GM10248 (cell line): ENCODE measurements at places on chromosomes 16 and 17.

DNA sequence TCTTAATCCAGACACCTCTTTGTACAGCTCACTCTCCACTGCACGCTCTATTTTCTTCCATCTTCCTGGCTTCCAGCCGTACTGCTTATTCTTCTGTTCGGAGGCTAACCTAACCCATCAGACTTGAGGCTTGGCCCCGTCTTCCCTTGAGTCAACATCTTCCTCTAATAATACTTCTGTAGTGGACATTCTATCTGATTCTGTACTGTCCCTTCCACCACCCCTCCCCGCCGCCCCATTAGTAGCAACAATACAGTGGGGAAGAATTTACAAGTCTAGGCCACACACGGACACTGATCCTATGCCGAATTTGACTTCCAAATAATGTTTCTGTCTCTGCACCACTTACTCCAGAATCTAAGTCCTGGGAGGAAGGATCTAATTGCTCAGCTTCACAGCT is 86.0 kb upstream of the TNRC6A start:
- DNase-seq: no peak

GRCh38 chr16:87712184-87712762 is 53.5 kb downstream of the KLHDC4 start:
- no peak for DNase-seq

DNA sequence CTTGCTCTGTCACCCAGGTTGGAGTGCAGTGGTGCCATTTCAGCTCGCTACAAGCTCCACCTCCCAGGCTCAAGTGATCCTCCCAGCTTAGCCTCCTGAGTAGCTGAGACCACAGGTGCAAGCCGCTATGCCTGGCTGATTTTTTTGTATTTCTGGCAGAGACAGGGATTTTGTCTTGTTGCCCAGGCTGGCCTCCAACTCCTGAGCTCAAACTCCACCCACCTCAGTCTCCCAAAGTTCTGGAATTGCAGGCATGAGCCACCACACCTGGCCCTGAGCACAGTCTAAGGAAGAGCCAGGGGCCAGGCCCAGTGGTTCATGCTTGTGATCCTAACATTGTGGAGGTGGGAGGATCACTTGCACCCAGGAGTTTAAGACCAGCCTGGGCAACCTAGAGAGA is 21.8 kb upstream of the BCO1 start:
- DNase-seq: no peak

- no peak for DNase-seq
These were observed 1.2 kb upstream of the P2RX1 start for GRCh38 chr17:3917391-3917931.
